ENCODE measurements at places on chromosomes 1 and 21.

DNA sequence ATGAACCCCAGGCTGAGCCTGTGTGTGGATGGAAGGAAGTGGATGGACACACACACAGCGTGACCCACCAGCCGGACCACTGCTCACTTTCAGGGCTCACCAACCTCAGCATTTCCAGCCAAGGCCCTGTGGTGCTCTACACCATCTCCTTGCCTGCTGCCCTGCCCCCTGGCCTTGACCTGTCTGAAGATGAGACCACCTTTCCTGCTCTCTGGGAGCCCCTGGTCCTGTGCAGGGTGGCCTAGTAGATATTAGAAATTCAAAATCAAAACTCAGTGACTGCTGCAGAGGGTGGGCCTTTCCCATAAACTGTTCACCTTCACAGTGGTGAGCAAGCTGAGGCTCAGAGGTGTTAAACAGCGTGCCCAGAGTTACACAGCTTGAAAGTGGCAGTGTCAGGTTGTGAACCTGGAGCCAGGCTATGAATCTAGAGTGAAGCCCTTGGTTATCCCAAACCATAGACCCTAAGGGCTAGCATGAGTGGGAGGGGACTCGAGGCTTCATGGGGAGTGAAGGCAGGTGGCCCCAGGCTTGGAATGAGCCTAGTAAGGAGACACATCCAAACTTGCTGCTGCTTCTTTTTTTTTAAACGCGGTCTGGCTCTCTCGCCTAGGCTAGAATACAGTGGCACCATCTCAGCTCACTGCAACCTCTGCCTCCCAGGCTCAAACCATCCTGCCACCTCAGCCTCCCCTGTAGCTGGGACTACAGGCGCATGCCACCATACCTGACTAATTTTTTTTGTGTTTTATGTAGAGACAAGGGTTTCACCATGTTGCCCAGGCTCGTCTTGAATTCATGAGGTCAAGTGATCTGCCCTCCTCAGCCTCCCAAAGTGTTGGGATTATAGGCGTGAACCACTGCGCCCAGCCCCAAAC, 41.5 kb downstream of the MAN1C1 start:
- DNase-seq, result no peak

- DNase-seq, result no peak
These were observed 1.6 kb upstream of the EVA1C start for GRCh38 chr21:32410916-32411315.

DNA sequence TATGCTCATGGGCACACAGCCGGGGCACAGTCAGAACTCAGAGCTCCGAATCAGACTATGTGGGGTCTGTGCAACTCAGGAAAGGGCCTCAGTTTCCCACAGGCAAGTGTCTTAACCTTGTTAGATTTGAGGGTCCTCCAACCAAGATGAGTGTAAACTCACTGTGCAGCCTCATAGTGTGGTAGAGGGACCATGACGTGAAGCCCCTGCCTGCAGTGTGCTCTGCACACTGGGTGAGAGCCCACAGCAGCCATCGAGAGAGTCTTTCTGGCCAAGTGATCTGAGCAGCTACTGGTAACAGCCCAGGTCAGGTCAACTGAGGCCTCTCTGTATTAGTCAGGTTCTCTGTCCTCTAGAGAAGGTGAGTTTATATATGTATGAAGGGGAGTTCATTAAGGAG, 592 bp upstream of the LYPD8 start:
- DNase-seq, result no peak

- DNase-seq, result no peak
These were observed 303.2 kb upstream of the FAM78B start for GRCh38 chr1:166470014-166470413.

DNA sequence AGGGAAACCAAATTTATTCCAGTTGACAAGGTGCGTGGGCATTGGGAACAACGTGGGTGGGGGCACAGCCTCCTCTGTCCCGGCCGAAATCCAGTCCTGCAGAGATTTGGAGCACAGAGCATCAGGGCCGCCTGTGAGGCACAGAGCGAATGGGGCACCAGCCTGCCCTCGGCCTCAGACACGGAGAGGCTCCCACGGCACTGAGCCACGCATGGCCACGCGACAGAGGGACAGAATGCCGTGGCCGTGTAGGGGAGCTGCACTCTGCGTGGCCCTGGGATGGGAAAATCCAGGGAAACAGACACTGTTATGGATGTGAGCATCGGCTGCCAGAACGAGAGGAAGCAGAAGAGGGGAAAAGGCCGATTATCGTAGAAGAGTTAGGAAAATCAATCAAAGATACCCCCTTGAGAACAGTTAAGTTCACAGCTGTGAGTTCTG, 13.5 kb upstream of the C1orf159 start:
- no peak for DNase-seq

DNA sequence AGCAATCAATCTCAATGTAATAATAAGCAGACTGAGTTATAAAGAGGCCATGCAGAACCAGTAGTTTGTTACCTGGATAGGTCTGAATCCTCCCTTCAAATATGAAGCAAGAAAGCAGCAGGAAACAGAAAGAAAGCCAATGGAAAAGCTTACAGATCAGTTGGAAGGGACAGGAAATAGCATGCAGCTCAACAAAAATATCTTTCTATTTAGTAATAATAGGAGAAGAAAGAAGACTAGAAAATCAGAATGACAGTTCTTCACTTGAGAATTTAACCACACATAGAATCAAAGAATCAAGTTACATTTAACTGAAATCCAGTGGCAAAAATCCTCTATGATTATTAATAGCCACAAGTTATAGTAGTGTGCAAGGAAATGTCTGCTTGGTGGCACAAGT, 194.4 kb downstream of the EIF4G3 start:
- no peak for DNase-seq

- DNase-seq, result no peak
These were observed 709 bp upstream of the FBXO42 start for GRCh38 chr1:16352842-16353535.

DNA sequence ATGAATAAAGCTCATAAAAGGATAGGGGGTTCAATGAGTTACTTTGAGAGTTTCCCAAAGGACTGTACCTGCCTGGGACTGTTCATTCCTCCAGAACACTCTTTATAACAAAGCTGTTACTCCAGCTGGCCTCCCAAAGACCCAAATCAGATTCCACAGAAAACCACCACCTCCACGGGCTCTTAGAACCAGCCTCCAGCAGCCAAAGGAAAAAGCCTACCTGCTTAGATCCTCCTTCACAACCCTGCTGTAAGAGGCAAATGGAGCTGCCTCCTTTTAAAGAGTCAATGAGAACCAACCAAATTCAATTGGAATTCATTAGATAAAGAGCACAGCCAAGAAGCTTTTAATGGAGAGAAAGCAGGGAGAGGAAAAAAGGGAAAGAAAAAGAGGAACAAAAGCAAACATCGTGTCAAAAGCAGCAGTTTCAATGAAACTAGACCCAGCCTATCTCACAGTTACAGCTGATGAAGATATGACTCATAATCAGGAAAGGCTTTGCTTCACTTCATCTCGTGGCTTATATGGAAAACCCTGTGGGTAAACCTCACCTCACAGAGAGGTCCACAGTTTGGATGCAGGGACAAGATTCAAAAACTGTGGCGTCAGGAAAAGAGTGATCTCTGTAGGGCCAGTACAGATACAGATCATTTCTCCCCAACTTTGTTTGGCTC, 27.8 kb upstream of the FMO4 start:
- no peak for DNase-seq

- DNase-seq, result no peak
These were observed 450.0 kb downstream of the USP25 start for GRCh38 chr21:16179773-16180172.

DNA sequence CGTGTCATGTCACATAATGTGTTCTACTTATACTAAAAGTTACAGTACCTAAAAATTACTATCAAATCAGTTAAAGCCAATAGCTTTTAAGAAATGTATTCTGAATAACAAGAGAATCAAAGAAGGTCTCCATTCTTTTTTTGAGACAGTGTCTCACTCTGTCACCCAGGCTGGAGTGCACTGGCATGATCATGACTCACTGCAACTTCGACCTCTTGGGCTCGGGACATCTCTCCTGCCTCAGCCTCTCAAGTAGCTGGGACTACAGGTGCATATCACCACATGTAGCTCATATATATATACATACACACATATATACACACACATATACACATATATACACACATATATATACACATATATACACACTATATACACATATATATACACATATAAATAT, 20.1 kb downstream of the COP1 start:
- DNase-seq, result no peak

DNA sequence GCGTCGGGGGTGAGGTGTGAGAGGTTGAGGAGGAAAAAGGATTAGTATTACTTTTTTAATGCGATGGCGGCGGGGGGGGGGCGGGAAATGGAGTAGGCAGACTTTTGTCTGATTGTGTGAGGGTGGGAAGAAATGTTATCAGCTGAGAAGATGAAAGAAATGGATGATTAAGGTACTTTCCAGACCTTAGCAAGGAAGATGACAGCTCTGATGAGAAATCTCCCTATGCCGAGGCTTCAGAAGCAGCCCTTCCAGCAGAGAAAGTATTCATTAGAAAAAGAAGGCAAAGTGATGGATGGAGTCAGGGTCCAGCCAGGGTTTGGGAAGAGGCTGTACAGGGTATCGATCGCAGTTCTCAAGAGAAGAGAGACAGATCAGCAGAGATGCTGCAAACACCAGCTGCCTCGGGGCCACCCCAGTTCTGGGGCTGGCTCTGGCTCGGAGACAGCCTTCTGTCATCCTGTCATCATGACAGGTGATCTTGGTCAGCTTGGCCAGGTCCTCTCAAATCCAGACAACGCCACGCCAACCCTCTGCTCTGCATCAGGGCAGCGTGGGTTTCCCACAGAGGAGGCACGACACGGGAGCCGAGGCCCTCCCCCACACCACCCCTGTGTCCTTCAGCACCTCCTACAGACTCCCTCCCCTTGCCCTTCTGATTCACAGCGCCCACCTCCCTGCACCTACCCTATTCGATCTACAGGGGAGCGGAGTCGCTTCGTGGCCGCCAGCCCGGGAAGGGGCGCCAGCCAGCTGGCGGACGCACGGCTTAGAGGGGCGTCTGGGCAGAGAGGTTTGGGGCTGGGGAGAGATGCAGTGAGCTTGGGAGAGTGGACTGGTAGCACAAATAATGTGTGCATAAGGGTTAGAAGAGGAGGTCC, 674 bp upstream of the ATXN7L2 start:
- DNase-seq, result no peak

- no peak for DNase-seq
These were observed 11.2 kb upstream of the CLDN8 start for GRCh38 chr21:30227128-30227527.

- peak; percentile 63 for DNase-seq
These were observed 34.8 kb downstream of the ZMYND12 start for GRCh38 chr1:42420911-42421585.

- DNase-seq, result no peak
These were observed 99.8 kb upstream of the ADGRL2 start for GRCh38 chr1:81700728-81701470.

DNA sequence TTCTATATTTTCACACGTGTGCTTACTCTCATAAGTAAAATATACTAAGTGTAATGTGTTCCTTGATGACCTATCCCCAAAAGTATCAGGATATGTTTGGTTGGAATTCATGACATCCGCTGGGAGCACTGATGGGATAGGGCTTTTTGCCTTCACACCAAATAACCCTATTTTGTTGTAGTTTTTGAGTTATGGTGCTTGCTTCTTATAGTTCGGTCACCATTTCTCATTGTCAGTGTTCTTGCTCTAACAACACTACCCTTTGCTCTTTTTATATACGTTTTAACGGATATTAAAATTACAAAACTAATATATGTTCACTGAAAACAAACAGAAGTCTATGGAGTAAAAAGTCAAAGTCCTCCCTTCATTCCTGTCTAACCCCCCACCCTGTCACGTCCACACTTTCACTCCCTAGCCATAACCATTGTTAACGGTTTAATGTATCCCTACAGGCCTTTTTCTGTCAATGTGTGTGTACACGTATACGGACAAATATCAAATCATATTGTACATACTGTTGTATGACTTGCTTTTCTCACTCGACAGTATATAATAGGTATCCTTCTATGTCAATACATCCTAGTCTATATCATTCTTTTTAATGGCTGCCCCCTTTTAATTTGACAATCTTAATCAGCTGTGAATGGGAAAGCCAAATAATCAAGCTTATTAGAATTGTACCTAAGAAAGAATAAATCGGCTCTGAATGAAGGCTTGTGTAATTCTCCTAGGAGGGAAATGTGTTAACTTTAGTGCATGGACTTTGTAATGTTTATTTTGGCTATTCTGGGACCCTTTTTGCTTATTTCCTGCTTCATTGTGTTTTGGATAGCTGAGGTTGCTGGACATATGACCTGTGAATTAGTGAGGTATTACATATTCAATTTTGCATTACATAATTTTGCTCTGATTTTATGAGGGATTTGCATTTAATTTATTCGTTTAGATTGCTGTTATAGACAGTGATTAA, 3.5 kb upstream of the RNF220 start:
- no peak for DNase-seq

- no peak for DNase-seq
These were observed 361.7 kb upstream of the SGIP1 start for GRCh38 chr1:66172272-66172671.

DNA sequence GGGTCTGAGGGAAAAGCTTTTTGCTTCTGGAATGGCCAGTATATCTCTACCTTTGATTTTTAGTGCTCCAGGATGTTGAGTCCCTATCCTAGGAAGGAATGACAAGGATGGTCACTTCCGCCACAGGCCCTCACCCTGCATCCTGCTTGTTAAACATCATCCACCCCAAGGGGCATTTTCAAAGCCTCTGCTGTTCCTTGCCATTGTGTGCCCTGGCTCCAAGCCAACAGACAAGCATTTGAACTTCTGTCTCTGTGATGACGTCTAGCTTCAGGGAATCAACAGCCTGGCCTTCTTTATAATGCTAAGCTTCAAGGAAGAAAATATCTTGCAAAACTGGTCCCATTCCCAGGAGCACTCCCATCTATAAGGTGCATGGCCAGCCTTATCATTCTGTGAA, 12.3 kb upstream of the JAM2 start:
- no peak for DNase-seq

DNA sequence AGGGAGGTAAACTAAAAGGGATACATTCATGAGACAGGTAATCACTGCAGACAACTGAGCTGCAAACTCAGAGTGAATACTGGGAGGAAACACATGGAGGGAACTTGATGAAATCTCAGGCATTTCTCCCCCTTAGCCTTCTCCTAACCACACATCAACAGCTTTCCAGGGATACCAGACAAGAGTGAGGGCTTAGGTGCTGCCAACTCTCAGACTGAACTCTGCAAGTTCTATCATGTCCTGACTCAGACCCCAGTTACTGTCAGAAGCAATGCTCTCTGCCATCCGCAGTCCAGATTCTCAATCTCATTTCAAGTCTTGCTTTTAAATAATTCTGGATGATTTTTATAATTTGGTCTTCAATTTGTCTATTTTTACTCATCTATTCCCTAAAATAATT, 267.3 kb downstream of the LTN1 start:
- no peak for DNase-seq

DNA sequence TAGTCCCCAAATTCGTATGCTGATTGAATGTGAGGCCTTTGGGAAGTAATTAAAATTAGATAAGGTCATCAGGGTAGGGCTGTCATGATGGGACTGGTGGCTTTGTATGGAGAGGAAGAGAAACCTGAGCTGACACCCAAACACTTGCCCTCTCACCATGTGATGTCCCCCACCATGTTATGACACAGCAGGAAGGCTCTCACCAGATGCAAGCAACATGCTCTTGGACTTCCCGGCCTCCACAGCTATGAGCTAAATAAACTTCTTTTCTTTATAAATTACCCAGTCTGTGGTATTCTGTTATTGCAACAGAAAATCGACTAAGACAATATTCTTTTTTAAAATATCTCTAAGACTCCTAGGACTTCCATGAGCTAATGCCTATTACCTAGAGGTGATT, 43.6 kb upstream of the GUCA2B start:
- no peak for DNase-seq

GRCh38 chr1:201404722-201405483, 5.8 kb upstream of the LAD1 start:
- DNase-seq, result no peak

- no peak for DNase-seq
These were observed 139.8 kb upstream of the CHODL start for GRCh38 chr21:18104802-18105201.

All from NCI-H1436 treated with DMSO at 0.1 percent for 48 hours (cell line).